NCI-H2171 treated with DMSO at 0.1 percent for 48 hours (cell line): ENCODE measurements at places on chromosomes 11 and 22.

GRCh38 chr11:84218318-84218717 is 932.2 kb upstream of the CCDC90B start:
- DNase-seq, result no peak

- DNase-seq, result peak; percentile 29
These were observed 42.1 kb upstream of the ALX4 start for GRCh38 chr11:44351898-44352498.

- DNase-seq, result no peak
These were observed 57.0 kb upstream of the CD5 start for GRCh38 chr11:61045271-61045670.

DNA sequence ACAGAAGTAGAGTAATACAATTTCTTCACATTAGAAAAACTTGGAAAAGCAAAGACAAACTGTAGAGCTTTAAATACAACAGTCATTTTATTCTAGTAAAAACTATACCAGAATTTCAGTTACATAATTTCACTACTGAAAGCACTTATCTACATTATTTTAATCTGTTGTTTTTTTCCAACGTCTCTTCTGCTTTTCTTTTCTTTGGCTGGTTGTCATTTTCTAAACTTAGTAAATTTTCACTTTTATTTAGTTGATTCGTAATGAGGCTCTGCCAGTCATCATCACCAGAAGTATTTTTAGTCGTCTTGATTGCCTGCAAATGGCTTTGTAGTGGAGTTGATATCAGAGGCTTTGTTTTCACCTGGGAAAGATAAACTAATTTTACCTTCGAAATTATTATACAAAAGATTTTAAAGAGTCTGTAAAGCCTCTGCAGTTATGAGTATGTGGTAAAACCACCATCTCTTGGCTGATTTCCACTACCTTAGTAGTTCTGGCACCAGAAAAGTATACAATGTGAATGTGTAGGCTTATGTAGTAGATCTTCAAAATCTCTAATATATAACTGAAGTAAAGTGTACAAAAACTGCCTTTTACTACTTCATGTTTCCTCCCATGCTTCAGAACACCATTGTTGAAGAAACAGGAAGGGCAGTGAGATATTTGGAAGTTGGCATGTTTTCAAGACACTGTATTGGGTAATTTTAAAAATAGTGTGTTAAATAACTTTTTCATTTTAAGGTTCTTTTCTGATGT is 19.2 kb downstream of the EIF3M start:
- no peak for DNase-seq
